GM06990 (cell line): ENCODE measurements at places on chromosomes 4 and X.

DNA sequence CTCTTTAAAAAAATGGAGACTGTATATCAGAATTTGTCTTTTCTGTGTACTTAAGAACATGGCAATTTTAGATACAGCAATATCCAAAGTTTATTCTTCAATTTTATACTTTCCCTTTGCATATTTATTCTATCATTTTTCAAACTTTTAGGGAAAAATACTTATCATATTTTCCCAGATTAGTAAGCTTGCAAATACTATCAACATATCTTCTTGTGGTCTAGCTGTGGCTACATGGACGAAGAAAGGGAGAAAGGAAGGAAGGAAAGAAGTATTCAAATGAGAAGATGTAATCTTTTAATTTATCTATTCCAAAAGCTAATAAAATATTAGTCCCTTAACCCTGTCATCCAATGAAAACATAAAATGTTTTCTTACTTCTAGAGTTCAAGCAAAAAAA lies 797.8 kb upstream of the GALNTL6 start:
- no peak for DNase-seq

DNA sequence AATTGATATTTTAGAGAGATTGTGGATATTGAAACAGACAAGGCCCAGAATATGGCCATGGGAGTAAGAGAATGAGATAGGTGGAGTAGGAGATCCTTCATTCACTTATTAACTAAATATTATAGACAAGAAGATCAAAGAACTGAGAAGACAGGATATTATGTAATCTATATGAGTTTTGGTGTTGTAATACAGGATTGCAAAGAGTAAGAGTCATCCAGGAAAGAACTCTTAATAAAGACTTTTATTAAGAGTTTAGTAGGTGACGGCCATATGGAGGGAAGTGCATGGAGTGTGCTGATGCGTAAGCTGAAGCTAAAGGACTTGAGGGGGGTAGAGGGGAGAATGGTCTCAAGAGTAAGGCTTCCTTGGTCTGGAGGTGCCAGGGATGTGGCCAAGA lies 153.7 kb downstream of the VEGFC start:
- DNase-seq, result no peak

- DNase-seq, result no peak
Measured at GRCh38 chr4:154344686-154345085, 146.9 kb downstream of the DCHS2 start.

- DNase-seq, result no peak
Measured at GRCh38 chr4:90546114-90546513, 418.9 kb downstream of the CCSER1 start.

- no peak for DNase-seq
Measured at GRCh38 chrX:111568354-111568753, 56.9 kb downstream of the SERTM2 start.

DNA sequence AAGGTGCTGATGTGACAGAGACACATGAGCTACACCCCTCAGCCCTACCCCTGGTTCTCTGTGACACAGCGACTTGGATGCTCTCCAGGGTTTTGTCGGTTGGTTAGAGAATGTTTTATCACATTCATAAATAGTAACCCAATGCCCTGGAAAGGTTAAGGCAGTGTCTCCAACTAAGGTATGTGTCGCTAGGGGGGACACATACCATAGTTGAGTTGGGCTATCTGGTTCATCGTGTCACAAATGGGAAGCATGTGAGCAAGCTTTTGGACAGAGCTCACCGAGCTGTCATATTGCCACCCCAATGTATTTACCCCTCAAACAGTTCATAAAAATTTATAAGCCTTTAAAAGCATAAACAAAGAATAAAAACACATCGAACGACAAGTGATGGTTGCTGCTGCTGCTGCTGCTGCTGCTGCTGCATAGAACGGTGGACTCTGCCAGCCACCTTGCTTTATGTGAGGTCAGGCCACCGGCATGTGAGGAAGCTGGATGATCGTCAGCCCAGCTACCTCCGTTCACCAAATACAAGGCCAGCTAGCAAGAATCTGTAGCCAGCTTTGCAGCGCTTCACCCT lies 55.9 kb downstream of the STOX2 start:
- DNase-seq, result no peak

DNA sequence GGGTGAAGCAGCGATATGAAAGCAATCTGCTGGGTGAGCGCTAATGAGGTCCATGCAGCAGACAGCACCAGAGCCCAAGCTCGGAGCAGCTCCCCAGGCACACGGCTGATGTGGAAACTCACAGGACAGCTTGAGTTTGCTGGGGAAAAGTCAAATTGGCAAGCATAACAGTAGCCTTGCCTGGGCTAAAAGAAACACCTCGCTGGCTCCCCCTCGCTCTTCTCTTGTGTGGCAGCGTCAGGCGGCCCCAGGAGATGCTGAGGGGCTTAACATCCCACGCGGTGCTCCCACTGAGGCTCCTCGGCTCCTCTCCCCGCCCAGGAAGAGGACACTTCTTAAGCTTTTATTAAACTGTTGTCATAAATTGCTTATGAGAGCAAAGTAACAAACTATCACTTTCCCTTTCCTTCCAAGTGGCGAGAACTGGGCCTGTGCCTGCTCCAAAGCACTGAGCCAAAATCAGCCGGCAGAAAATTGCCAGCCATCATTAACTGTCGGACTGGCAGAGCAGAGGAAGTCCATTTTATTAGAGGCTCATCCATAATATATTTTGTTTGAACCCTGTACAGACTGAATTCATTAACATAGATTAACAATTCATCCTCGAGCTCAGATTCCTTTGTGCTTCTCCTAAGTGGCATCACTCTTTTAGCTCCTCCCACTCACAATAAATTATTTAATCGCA lies 111.4 kb downstream of the TSPAN5 start:
- no peak for DNase-seq

DNA sequence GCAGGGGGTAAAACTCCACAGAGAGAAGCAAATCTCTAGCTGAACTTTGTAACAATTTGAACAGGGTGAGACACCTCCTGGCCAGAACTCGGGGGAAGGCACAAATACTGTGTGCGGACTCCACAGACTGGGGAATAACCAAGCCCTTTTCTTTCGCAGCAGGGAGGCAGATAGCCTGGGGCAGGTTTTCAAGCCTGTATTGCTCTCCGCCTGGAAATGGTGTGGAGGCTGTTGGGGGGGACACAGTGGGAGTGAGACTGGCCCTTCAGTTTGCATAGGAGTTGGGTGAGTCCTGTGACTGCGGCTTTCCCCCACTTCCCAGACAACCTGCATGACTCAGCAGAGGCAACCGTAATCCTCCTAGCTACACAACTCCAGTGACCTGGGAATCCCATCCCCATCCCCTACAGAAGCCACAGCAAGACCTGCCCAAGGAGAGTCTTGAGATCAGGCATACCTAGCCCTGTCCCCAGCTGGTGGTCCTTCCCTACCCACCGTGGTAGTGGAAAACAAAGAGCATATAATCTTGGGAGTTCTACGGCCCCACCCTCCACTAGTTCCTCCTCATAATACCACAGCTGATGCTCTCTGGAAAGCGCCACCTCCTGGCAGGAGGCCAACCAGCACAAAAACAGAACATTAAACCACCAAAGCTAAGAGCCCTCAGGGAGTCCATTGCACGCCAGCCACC lies 12.9 kb upstream of the SMPX start:
- no peak for DNase-seq

DNA sequence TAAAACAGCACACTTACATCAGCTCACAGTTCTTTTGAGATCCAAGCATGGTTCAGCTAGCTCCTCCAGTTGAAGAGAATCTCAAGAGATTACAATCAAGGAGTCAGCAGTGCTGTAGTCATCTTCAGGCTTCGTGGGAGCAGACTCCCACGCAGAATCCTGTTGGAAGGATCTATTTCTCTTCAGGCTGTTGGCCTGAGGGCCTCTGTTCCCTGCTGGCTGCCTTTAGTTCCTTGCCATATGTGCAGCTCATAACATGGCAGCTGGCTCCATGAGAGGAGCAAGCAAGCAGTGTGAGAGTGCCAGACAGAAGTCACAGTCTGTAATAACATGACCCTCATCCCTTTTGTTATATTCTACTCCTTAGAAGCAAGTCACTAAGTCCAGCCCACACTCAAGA lies 168.6 kb downstream of the COX18 start:
- no peak for DNase-seq

DNA sequence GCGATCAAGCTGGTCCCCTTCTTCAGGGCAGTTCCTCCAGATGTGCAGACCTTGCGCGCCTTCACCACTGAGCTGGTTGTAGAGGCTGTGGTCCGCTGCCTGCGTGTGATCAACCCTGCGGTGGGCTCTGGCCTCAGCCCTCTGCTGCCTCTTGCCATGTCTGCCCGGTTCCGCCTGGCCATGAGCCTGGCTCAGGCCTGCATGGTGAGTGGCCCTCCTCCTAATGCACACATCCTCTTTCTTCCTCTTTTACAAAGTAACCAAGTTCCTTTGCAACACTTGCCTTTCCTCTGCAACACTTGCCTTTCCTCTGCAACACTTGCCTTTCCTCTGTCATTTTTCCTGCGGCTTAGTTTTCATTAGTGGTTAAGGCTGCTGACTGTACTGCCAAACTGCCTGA lies 1.8 kb downstream of the CCDC22 start:
- DNase-seq, result peak; percentile 35

DNA sequence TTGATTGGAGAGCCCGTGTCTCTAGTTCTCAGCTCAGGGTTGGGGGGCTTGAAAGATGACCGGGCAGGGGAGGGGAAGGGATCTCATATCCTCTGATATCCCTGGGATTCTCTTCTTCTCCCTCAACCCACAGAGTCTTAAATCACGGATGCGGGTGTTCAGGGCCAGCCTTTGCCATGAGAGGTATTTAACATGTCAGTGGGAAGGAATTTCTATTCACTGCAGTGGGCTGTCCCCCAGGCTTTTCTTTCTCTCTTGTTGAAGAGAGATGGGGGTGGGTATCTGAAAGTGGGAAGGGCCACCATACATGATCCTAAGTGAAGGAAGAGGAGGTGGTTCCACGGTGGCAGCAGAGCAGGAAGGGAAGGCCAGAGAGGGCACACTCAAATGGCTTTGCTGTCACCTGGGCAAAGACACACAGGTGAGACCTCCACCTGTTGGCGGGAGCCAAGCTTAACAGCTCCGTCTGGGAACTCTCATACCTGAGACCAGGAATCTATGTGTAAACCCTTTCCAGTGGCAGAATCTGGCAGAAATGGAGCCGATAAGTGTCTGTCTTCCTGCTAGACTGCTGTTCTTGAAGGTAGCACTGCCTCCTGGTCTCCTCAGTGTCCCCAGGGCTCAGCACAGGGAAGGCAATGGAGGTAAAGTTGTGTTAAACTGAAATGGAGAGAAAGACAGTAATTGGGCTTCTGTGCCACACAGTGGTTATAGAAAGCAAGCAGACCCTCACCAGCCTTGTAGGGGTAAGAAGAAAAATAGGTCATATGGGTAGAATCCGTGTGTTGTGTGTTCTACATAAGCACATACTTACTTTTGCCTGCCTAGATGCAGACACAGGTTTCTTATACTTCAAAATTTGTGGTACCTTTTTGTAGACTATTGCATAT lies 49.4 kb downstream of the RHOH start:
- no peak for DNase-seq

GRCh38 chr4:48483777-48484493 lies 792 bp downstream of the SLC10A4 start:
- no peak for DNase-seq

DNA sequence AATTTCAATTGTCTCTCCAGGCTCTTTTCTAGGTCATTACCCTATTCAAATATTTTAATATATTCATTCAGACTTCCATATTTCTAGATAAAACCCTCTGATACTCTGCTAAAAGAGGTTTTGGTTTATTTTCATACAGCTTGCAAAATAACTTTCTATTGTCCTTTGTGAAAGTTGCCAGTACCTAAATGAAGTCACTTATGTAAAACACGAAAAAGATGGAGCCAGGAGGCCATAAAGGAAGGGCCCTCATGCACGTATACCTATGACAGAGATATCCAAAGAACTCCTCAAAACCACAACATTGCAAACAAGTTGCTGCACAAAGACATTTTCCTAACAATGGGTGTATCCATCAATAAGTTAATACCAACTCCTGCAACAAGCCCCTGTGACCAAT lies 25.7 kb upstream of the ELOVL6 start:
- no peak for DNase-seq

- peak; percentile 85 for DNase-seq
Measured at GRCh38 chr4:122827258-122827878, 737 bp downstream of the FGF2 start.

GRCh38 chr4:109989044-109989443 lies 76.4 kb downstream of the EGF start:
- no peak for DNase-seq
